Cardiac ventricle fibroblast (primary cell): ENCODE measurements at places on chromosomes 16 and 17. TPM values are rescaled to one million over a fixed set of nuclear protein-coding genes. Genes with fewer than 3 reads are reported as not detected.

Gene ABCA9
- 110 and 113 TPM in 2 replicates for total RNA-seq

Gene CANT1
- total RNA-seq = 24.1 and 28.7 TPM in 2 replicates

Gene LHX1
- total RNA-seq = not detected in 2 replicates

Gene MYO15A
- 2.0 and 3.1 TPM in 2 replicates for total RNA-seq

Gene OR1E2
- not detected in 2 replicates for total RNA-seq

Gene SLX1A
- total RNA-seq = 21.6 and 25.5 TPM in 2 replicates

Gene NOS2
- 0.20 and 0.37 TPM in 2 replicates for total RNA-seq

Gene TNFRSF13B
- not detected in 2 replicates for total RNA-seq

Gene FAM20A
- total RNA-seq = 62.7 and 70.0 TPM in 2 replicates

Gene CHD9NB
- total RNA-seq = 5.1 and 7.8 TPM in 2 replicates

Gene CES5A
- total RNA-seq = not detected in 2 replicates

Gene PIGW
- total RNA-seq = 5.8 and 6.4 TPM in 2 replicates

Gene SCO1
- 18.9 and 25.4 TPM in 2 replicates for total RNA-seq

Gene AOC3
- 3.3 and 6.3 TPM in 2 replicates for total RNA-seq

Gene IL21R
- 0.05 and 0.25 TPM in 2 replicates for total RNA-seq

Gene ST6GALNAC1
- not detected in 2 replicates for total RNA-seq

Gene TBC1D28
- not detected in 2 replicates for total RNA-seq

Gene ARHGDIG
- total RNA-seq = 0.78 TPM in 1 of 2 replicates, not detected in the other

Gene C16orf46
- 0.87 and 2.1 TPM in 2 replicates for total RNA-seq

Gene ZMYND15
- 0.44 and 1.4 TPM in 2 replicates for total RNA-seq

Gene IGF2BP1
- total RNA-seq = not detected in 2 replicates

Gene MT1M
- total RNA-seq = 0.24 TPM in 1 of 2 replicates, not detected in the other
